Lung microvascular endothelial cell (primary cell): ENCODE measurements at places on chromosomes 2 and 18.

- no peak for DNase-seq
These were observed 78.3 kb upstream of the PAX8 start for GRCh38 chr2:113357071-113357470.

- no peak for DNase-seq
These were observed 555.5 kb upstream of the LRRTM4 start for GRCh38 chr2:78077633-78078032.

DNA sequence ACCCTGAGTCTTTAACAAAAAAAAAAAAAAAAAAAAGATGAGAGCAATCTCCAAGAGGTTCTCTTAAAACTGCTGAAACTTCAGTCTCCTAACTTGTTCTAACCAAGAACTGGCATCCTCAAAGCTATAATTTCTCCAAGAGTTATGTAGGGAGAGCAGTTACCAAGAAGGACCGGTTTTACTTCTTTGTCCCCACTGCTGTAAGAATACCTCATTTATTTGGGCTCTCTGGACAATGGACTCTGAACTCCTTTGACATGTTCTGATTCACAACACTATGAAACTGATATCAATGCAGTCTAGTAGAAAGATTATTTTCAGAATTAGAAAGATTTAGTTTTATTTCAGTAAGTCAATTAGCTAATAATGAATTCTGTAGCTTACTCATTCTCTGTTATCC, 84.5 kb upstream of the DTNB start:
- no peak for DNase-seq

DNA sequence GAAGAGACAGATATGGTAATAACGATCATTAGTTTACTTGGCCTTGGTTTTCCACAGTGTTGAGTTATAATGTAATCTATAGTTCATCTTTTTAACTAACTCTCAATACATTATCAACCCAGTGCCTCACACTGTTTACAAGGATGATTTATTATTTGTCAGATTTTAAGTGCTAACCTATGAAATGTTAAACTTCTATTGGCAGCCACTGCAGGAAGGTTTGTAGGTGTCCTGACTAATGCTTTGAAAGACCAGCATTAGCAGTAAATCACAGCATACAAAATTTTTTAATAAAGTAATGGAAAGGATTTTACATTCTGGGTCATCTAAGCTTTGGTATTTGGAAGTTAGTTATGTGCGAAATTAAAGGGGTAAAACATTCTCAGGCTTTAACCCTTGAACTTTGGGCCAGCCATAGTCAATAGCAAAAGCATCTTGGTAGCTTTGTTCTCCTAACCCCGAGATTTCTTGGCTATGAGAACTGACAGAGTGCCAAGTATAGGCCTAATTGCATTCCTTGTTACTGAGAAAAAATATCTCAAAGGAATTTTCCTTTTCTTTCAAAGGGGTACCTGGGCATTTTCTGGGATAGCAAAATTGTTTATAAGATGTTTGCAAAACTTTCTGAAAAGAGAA, 30.6 kb downstream of the SPATS2L start:
- DNase-seq = no peak
